ENCODE measurements at places on chromosomes 7 and 10.

GRCh38 chr10:11024596-11024995 is 6.9 kb downstream of the CELF2 start:
- no peak for DNase-seq

GRCh38 chr10:12469345-12469744 is 120.0 kb downstream of the CAMK1D start:
- DNase-seq: peak; percentile 1

DNA sequence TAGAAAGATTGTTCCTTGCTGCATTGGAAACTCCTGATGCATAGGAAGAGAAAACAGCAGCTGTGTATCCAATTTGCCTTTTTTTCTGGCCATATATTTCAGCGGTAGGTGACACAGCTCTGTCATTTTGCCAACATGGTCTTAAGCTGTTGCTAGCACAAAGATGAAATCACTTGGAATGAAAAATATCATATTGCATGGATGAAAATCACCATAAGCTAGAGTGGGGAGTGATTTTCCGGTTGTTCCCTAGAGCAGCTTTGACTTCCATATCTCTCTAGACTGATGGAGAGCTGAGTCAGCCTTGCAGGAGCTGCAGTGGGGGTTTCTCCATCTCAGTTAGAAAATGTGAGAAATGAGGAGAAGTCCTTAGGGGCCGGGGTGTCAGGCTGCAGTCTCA is 38.3 kb upstream of the BTBD16 start:
- peak; percentile 0 for DNase-seq

GRCh38 chr7:6317797-6318438 is 45.5 kb upstream of the CYTH3 start:
- DNase-seq: no peak

- DNase-seq: no peak
Measured at GRCh38 chr7:136348542-136349192, 371.5 kb upstream of the MTPN start.

GRCh38 chr7:95517458-95517857 is 31.7 kb downstream of the ASB4 start:
- no peak for DNase-seq

GRCh38 chr7:121272676-121273075 is 56.1 kb upstream of the WNT16 start:
- no peak for DNase-seq

- no peak for DNase-seq
Measured at GRCh38 chr10:69787681-69788080, 14.0 kb upstream of the COL13A1 start.

DNA sequence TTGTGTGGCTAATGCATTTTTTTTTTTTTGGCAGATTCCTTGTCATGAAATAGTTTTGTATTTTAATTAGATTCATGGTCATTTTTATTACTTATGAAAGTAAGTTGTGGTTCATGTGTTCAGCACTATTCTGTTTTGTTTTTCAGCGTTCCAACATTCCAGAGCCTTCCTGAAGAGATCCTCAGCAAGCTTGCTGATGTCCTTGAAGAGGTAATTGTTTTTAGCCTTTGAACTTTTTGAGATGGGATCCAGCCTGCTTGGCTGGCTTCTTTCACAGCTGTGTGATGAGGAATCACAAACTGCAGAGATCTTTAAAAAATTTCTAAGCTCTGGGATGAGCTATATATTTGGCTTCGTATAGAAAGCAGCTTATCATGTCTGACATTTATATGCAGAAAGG is 208.0 kb upstream of the CSTF2T start:
- no peak for DNase-seq

DNA sequence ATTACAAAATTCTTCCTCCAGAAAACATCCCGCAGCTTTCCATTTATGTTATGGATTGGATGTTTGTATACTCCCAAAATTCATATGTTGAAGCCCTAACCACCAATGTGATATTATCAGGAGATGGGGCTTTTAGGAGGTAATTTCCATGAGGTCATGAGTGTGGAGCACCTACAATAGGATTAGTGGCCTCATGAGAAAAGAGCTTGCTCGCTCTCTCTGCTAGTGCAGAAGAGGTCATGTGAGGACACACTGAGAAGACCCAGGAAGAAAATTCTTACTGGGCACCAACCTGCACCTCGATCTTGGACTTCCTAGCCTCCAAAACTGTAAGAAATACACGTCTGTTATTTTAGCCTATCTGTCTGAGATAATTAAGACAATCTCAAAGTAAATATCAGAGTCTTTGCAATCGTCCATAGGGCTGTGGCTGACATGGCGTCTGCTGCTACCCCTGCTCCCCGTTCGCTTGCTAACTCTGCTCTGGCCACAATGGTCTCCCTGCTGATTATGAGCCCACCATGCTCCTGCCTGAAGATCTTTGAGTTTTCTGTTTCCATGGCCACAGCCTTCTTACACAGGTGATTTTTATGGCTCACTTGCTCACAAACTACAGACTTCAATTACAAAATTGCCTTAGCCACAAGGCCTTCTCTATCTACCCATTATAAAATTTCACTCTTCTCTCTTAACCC is 333.3 kb downstream of the CACNA2D1 start:
- no peak for DNase-seq

GRCh38 chr7:36735172-36735571 is 10.9 kb upstream of the AOAH start:
- no peak for DNase-seq

- peak; percentile 42 for DNase-seq
Measured at GRCh38 chr10:37747081-37747480, 110.3 kb downstream of the ZNF248 start.

DNA sequence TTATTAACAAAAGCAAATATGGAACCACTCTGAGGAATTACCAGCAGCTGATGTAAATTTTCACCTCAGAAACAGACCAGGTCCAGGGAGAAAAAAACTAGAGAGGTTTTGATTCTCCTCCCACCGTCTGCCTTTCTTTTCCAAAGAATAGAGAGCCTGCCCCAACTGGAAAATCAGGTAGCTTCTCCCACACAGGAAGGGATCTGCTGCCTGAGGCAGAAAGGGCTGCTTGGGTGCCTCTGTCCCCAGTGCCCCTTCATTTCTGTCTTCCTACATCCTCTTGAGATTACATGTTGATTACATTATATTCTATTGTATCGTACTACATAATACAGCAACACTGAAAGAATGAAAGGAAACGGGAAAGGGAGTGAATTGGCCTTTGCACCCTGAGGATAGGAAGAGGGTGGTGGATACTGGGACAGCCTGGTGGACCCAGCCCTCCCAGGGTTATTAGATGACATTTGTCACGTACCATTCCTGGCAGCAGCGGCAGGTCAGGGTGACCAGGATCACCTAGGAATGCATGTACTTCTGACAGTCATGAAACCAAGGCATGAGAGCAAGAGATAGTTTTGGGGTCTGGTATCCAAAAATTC is 8.9 kb downstream of the ST8SIA6 start:
- no peak for DNase-seq

DNA sequence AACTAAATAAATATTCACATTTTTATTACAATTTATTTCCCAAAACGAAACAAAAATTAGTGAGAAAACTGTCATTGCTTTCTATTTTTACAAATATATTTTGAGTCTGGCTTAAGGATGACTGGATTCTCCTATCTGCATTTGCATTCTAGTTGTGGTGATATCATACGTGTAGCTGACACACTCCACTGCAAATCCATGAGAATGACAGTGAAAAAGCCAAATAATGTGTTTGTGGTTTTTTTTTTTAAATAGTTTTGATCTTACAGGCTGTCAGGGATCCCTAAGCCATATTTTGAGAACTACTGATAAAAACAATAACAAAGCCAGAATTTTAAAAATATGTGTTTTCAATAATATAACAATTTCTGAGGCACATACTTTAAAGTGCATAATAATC is 5.8 kb upstream of the STAMBPL1 start:
- DNase-seq: no peak
